HL-60 (cell line): ENCODE measurements at places on chromosomes 11 and 22.
A peak's percentile ranks its signal among the peaks of the same experiment; 100 is the strongest.

DNA sequence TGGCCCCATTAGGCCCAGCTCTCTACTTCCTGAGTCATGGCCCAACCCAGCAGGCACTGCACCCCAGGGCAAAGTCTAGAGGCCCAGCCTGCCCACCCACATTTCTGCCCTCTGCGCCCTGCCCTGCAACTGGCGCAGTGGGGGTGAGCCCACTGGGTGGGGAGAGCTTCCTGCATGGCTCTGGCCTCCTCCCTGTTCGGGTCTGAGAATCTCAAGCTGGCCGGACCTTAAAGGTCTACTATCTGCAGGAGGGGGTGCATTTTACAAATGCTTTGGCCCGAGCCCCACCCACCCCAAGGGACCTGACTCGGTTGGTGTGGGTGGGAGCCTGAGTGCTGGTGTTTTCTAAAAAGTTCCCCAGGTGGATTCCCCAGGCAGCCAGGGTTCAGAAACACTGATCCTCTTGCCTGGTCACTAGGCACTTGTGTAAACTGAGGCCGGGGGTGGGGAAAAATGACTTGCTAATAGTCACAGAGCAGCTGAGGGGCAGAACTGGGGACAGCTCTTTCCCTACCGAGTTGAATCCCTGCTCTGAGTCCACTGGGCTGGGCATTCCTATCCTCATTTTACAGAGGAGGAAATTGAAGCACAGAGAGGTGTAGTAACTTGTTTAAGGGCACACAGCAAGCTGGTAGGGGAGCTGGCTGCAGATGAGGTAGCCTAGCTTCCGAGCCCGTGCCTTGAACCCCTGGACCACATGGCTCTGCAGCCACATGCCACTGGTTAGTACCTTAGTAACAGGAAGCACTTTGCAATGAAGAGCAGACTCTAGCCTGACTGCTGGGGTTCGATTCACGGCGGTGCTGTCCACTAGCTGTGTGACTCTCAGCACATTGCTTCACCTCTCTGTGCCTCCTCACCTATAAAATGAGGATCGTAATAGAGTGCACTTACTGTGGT, 36.3 kb downstream of the CD82 start:
- no peak for DNase-seq

- DNase-seq, result no peak
These were observed 918 bp upstream of the CAPN5 start for GRCh38 chr11:77065878-77066228.

DNA sequence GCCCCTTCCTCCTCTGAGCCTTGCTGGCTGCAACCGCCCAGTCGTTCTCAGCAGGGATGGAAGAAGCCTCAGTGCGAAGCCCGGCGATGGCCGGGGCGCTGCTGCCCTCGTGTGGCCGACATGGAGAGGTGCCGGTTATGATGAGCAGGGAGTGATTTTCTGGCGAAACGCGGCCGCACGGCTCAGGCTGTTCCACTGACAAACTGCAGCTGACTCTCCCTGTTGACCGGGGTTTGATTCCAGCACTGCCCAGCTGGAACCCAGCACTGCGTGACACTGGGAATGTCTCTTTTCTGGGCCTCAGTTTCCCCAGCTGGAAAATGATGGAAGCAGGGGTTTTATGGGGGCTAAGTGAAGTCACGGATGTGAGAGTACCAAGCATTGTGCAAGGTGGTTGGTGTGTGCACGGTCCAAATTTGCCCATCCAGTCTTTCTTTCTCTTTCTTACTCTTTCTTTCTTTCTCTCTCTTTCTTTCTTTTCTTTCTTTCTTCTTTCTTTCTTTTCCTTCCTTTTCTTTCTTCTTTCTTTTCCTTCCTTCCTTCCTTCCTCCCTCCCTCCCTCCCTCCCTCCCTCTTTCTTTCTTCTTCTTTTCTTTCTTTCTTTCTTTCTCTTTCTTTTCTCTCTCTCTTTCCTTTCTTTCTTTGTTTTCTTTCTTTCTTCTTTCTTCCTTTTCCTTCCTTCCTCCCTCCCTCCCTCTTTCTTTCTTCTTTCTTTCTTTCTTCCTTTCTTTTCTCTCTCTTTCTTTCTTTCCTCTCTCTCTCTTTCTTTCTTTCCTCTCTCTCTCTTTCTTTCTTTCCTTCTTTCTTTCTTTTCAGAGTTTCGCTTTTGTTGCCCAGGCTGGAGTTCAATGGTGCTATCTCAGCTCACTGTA, 25.8 kb upstream of the MPPED1 start:
- DNase-seq, result peak; percentile 58

GRCh38 chr22:27132400-27132799, 475.0 kb downstream of the MIAT start:
- no peak for DNase-seq

- no peak for DNase-seq
These were observed at the start of gene CCDC81 for GRCh38 chr11:86374586-86374985. CCDC81 (plus strand) TSS chr11:86374887; CDS start chr11:86375164, 277 bp downstream.

GRCh38 chr11:115921986-115922385, 417.8 kb upstream of the CADM1 start:
- DNase-seq, result no peak

GRCh38 chr11:134119094-134119493, 50.2 kb downstream of the JAM3 start:
- no peak for DNase-seq

DNA sequence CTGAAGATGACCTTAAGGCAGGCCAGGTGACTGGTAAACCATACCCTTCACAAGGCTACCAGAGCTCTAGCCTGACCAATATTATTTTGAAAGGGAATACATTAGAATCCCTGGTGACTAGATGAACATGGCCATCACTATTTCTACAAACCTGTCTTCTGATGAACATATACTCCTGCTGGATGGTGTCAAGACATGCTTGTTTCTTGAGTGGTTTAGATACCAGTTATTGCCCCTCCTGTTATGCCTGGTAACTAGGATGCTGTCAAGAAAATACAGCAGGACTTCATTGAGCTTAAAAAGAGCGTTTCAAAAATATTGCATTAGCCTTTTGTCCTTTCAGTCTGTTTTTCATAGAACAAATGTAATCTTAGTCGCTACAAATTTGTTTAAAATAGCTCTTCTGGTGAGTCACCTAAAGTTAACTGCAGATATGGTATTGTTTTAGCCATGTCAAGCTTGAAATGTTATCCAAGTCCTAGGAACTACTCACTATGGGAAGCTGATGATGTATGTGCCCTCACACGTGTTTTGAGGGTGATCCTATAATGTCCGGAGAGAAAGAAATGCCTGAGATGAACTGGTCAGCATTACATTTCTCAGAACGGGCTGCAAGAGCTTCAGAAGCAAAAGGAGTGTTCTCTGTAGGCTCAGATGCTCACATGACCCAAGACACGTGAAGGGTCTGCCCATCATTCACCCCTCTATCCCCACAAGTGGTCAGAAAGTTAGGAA, 20.6 kb downstream of the ADM start:
- no peak for DNase-seq

DNA sequence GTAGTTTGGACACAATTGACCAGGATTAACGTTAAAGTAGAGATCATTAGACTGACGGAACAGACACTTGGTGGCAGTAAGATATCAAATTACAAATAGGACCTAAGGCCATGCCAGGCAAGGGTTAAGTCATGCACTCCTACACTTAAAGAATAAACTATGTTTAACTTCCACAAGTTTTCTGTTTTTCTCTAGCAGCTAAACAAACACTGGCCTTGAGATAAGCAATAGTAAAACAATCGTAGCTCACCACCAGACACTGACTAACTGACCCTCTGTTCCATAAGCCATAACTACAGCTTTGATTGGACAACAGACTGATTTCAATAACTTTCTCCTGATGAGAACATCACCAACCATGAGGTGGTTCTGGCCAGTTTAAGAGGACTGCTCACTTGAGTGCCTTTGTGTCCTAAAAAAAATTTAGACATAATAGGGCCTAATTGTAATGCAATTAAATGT, 2.0 kb upstream of the CEP126 start:
- DNase-seq, result no peak

DNA sequence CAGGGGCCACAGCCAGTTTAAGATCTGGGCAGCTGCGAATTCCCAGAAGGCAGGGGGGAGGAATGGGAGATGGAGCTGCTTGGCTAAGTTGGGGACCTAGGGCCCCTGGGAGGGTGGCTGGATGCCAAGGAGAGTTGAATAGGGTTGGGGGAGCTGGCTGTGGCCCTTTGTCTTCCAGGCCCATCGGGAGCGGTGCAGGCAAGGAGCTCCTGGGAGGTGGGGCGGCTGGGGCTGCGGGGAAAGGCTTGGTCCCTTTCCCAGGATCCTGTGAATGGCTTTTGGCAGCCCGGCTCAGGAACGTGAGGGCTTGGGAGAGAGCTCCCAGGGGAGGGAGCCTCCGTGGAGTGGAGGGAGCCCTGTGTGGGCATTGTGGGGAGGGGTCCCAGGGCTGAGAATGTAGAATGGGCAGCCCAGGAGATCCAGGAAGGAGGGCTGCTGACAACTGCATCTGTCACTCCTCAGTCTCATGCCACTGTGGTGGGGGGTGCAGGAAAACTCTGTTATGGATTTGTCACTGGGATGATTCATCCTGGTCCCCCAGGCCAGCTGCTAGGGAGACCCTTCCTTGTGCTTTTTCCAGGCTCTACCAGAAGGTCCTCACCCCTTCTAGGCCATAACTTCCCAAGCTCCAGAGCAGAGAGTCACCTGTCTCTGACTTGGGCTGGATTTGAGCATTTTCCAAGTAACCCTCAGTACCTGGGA, 6.0 kb downstream of the FREY1 start:
- no peak for DNase-seq

DNA sequence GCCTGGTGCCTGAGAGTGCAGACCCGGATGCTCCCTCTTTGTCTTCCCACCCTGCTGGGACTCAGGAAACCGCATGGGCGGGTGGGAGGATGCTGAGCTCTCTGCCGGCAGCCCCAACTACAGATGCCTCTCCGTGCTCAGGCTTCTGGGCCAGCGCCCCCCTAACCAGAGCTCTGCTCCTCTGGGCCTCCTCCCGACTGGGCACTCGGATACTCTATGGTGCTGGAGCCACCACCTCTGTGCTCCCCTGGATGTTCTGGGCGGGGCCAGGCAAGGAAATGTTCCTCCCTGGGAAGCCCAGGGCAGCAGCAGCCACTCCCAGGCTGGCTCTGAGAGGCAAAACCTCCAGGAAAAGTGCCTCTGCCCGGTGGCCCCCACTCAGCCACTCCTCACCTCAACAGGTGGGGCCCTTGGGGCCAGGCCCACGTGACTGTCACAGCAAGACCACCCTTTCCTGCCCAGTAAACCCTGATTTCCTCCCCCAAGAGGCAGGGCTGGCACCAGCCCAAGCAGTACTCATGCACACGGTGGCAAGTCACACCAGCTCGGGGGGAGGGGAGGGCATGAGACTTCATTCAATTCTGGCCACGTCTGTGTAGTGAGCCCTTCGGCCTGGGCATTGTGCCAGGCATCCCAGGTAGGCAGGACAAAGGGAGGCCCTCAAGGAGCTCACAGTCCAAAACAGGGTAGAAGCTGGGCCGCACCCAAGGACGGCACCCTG, 54.7 kb upstream of the TCF20 start:
- no peak for DNase-seq

- no peak for DNase-seq
These were observed 7.9 kb downstream of the MUC5B start for GRCh38 chr11:1230456-1231395.

DNA sequence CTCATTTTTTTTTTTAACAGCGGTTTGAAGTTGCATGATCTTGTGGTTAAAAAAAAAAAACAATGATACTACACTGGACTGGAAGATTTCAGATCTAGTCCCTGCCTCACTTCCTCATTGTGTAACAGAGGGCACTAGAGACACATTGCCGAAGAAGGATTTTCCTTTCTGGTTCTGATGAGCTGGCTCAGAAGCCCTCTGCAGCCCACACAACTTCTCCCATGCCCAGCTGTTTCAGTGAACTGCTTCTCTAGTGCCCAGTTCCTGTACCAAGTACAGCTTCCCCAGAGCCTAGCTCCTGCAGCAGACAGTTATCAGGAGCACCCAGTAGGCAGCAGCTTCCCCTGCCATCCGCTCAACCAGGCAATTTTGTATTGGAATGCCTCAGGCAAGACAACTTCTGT, 29.5 kb upstream of the ANO5 start:
- peak; percentile 93 for DNase-seq
